ENCODE measurements at places on chromosomes 2 and 18.

GRCh38 chr18:25141886-25142285, 210.1 kb downstream of the ZNF521 start:
- no peak for DNase-seq

DNA sequence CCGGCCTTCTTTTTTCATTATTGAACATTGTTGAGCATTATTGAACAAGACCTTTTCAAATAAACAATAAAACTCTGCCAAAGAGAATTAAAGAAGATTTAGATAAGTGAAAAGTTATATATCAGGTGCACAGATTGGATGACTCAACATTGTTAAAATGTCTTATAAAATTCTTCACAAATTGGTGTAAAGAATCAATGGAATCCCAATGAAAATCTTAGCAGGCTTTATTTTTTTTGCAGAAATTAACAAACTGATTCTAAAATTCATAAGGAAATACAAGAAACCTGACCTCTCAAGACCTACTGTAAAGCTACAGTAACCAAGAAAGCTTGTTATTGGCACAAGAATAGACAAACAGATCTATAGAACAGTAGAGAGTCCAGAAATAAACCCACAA, 70.3 kb downstream of the LAMA1 start:
- no peak for DNase-seq

DNA sequence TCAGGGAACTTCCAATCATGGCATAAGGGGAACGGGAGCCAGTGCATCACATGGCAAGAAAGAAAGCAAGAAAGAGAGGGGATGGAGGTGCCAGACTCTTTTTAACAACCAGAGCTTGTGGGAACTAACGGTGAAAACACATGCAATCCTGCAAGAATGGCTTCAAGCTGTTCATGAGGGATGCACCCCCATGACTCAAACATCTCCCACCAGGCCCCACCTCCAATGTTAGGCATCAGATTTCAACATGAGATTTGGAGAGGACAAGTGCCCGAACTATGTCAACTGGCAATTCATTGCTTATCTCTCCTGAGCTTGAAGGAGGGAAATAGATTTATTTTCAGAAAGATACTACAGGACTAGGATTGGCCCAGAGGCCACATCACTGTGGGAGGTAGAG, 270.0 kb downstream of the SLC4A3 start:
- no peak for DNase-seq

- DNase-seq: peak; percentile 33
Measured at GRCh38 chr2:120133572-120134244, 89.5 kb downstream of the TMEM185B start.

- DNase-seq: no peak
Measured at GRCh38 chr2:170162271-170162632, 15.7 kb upstream of the MYO3B start.

DNA sequence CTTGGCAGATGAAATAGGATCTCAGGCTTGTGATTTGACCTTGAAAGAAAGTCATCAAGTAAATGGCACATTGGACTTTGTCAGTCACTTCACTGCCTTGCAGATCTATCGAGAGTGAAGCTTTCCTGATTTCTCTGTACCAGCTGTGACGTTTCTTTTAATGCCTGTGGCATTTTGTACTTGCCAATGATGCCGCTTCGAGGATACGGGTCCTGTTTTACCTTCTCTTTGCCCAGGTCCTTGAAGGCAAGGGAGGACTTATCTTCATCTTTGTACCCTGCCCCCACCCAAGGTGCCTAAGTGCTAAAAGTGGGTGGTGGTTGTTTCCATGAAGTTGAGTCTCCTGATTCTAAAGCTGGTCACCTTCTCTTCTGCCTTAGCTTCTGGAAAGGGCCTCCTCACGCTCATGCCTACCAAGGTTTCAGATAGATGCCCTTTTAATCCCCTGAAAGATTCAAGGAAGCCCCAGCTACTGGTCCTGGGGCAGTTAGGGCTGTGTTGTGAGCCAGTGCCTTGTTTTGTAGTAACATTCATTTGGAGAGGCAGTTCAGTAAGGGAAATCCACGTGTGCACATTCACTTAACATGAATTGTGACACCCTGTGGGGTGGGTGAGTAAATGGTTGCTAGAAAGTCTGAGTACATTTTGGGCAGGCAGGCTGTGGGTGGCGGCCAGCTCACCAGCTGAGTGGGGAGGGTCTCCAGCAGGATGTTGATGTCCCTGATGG, 6.1 kb downstream of the LBH start:
- no peak for DNase-seq

- DNase-seq: no peak
Measured at GRCh38 chr2:51000849-51001617, 30.9 kb downstream of the NRXN1 start.

- DNase-seq: no peak
Measured at GRCh38 chr2:67565262-67565661, 168.1 kb downstream of the ETAA1 start.

DNA sequence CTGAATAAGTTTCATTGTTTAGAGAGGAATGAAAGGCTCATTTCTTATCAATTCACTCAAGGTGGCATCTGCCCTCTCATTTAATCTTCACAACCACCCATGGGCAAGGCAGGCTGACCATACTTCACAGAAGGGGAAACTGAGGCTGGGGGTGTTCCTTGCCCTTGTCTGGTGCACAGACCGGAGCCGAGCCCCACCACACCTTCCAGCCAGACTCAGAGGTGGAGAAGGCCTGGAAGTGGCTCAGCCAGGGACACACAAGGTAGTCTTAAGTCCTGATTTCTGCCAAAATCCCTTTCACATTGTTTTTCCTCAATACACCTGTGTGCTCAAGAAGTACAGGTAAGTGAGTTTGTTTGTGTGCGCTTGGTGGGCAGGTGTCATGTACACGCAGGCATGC, 111.9 kb upstream of the TEX51 start:
- no peak for DNase-seq

DNA sequence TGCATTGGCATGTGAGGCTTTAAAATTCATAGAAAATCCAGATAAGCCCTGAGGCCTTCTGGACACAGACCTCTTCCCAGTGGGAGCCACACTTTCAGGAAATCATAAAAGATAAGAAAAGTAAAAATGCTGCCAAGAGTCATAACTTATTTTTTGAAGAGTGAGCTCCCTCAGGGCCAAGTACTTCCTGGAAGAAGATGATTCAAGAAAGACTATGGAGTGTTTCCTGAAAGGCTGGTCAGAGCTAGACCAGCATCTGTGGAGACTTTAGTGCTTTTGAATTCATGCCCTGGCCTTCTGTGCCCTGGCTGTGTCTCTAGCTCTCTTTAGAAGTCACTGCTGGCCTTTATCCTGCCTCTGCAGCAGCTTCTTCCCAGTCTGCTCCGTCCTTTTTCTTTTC, 6.4 kb upstream of the XDH start:
- peak; percentile 51 for DNase-seq

- peak; percentile 14 for DNase-seq
Measured at GRCh38 chr2:181656450-181657291, at the start of gene CERKL. Gene CERKL, minus strand, starts transcription at chr2:181657105. Its CDS starts 99 bp downstream, at chr2:181657006.

GRCh38 chr2:85266146-85267041, 61.4 kb downstream of the TGOLN2 start:
- DNase-seq: peak; percentile 73

DNA sequence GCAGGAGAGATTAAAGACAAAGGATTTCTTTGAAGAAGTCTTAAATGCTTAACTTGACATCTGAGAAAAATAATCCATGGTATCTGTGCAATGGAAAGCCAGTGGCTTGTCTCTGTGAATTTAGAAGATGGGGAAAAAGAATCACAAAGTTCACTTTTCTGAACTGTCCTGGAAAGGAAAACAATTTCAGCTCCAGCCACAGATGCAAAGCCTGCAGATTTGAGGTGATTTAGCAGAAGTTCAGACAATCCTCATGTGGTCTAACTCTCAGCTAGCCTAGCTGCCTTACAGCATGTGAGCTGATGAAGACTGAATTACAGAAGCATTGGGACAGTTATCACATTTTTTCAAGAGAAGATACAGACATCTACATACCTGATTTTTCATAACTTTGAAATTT, 126.7 kb upstream of the ITGB6 start:
- DNase-seq: no peak

GRCh38 chr2:128473175-128474035, 154.7 kb upstream of the HS6ST1 start:
- DNase-seq: peak; percentile 77

- DNase-seq: peak; percentile 36
Measured at GRCh38 chr2:200138391-200139124, 167.9 kb upstream of the SPATS2L start.

DNA sequence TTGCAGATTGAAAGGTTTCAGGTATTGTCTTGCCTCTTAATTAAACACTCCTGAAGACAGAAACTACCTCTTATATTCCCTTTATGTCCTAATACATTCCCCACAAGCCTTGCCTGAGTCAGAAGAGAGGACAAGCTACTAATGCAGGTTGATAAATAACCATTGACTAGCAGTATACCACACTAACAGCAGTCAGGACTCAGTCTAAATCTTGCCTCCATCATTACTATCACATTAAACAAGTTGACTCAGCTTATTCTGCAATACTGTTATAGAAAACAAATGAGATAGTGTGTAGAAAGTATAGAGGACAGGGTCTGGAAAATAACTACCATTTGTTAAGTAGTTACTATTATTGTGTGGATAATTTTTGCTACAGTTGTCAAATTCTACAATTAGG, 63.8 kb downstream of the TTC21B start:
- no peak for DNase-seq

DNA sequence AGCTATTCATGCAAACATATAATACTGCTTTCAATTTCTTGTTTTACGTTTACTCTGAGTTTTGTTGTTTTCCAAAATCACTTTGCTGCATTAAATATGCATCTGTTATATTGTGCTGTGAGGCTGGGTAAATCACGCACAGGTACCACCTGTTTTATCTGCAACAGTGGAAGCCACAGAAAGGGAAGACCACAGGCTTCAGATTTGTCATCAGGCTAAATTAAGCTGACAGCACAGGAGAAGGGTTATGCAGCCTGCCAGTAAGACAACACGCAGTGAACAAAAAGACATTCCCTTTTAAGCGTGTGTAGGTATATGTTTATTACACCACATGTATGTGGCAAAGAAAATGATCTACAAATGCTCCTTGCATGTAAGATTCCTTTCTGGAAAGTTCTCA, 38.2 kb downstream of the ZNF516 start:
- no peak for DNase-seq

DNA sequence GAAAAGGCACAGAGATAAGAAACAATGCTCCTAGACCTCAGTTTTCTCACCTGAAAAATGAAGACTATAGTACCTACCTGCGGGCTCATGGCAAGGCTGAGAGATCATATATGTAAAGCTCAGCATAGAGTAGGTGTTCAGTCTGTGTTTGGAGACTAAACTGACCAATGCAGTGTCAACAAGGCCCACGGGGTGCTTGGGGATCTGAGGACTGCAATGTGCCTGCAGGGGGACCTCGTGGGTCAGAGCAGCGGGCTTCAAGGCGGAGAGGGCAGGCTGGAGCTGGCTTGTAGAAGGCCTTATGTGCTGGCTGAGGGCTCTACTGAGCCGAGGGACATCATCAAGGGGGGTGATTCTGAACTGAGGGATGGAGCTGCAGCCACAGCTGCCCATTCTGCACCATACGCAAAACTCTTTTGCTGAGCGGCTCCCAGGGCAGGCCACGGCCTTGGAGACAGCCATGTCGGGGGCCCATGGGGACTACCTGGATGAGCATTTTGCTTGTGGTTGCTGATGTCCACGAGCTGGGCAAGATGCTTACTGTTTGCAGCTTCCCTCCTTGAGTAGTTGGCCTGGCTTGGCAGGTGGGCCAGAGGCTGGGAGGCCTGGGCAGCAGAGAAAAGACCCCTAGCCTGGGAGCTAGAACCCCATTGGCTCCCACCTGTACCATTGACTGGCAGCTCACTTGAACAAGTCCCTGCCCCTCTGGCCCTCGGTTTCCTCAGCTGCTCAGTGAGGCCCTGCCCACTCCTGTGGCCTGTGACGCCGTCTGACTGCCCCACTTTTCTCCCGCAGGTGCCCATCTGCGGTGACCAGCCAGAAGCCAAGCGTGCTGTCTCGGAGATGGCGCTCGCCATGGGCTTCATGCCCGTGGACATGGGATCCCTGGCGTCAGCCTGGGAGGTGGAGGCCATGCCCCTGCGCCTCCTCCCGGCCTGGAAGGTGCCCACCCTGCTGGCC, 23.5 kb downstream of the STEAP3 start:
- DNase-seq: no peak

DNA sequence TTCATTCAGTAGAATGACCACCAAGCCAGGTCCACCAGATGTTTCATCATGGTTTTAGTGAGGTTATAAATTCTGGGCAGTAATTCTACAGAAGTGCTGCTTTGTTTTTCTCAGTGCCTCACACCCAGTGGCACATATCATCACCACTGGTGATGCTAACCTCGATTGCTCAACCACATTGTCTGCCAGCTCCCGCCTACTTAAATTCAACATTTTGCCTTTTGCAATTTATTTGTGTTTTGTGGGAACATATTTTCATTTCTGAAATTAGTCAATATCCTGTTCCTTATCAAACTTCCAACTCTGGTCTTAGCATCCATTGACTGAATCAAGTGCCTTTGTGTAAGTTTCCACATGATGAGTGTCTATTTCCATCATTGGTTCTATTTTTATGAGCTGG, 62.3 kb upstream of the TMEM178A start:
- peak; percentile 90 for DNase-seq

DNA sequence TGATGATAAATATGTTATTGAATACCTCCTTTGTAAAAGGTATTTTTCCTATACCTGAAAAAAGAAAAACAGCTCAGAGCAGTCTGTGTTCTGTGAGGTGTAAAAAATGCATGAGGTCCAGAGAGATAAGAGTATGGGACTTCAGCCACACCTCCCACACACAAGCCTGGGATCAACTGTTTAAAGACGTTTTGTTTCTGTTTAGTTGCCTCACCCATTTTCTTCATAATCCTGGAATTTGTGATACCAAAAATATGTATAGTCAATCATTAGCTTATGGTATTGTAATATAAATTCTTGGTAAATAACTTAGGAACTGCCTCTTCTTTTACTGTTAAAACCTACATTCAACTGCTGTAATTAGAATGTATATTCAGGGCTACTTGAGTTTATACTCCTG, 1322.9 kb upstream of the TMEFF2 start:
- DNase-seq: peak; percentile 29

- DNase-seq: no peak
Measured at GRCh38 chr2:54594048-54594447, 129.4 kb upstream of the EML6 start.

- no peak for DNase-seq
Measured at GRCh38 chr2:191638079-191638801, 39.7 kb upstream of the NABP1 start.

DNA sequence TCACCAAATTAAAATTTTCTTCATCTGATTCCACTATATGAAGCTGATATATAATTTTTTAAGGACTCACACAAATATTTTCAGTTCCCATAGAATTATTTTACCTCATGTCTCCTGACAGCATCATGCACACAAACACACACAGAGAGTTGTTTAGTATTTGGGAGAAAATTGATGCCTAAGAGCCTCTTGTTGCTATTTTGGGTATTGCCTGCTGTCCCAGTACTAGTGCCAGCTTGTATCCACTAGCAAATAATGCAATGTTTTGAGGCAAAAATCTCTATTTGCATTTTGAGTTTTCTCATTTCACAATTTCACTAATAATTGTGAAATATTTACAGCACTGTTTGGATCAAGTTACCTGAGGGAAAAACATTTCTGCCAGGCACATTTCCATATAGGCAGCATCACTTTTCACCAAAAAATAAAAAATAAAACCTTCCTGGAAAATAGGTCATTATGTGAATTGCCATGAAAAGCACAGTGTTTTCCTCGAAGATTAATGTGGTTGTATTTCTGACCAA, 328.2 kb downstream of the KCNJ3 start:
- no peak for DNase-seq

- DNase-seq: no peak
Measured at GRCh38 chr2:43701111-43701510, 24.9 kb upstream of the C1GALT1C1L start.

- DNase-seq: no peak
Measured at GRCh38 chr2:95025406-95026319, at the start of gene MAL. Gene MAL, plus strand, starts transcription at chr2:95025708. Its CDS starts 85 bp downstream, at chr2:95025793.

- DNase-seq: peak; percentile 19
Measured at GRCh38 chr2:12637754-12638153, 79.0 kb upstream of the TRIB2 start.

All from fibroblast of pulmonary artery (primary cell).